Left ventricle myocardium inferior (tissue), 1 donor: ENCODE measurements at places on chromosomes 3 and 15. TPM values are rescaled to one million over a fixed set of nuclear protein-coding genes. Genes with fewer than 3 reads are reported as not detected.

RGMA gene
- 16.9 TPM for total RNA-seq

IL16 gene
- 3.8 TPM for total RNA-seq

- no peak overlapping the region for H3K4me3 ChIP-seq
- H3K36me3 ChIP-seq: no peaks in the 10 kb centered on the region
- no peak overlapping the region for H3K27ac ChIP-seq
- peaks cover 26% of the 10 kb centered on the region for H3K4me1 ChIP-seq
- no peaks in the 10 kb centered on the region for H3K27me3 ChIP-seq
Measured at GRCh38 chr3:29347412-29347811, 66.5 kb downstream of the RBMS3 start.

- no peaks in the 10 kb centered on the region for H3K36me3 ChIP-seq
- H3K27me3 ChIP-seq: no peaks in the 10 kb centered on the region
- DNase-seq: no peak
- H3K27ac ChIP-seq: no peak overlapping the region
Measured at GRCh38 chr3:117059956-117060270, 350.3 kb downstream of the TUSC7 start.

GRCh38 chr15:46636206-46636605 is 1001.4 kb downstream of the SQOR start:
- H3K27ac ChIP-seq: no peak overlapping the region
- H3K27me3 ChIP-seq: no peaks in the 10 kb centered on the region
- no peaks in the 10 kb centered on the region for H3K4me1 ChIP-seq
- no peak for DNase-seq

DNA sequence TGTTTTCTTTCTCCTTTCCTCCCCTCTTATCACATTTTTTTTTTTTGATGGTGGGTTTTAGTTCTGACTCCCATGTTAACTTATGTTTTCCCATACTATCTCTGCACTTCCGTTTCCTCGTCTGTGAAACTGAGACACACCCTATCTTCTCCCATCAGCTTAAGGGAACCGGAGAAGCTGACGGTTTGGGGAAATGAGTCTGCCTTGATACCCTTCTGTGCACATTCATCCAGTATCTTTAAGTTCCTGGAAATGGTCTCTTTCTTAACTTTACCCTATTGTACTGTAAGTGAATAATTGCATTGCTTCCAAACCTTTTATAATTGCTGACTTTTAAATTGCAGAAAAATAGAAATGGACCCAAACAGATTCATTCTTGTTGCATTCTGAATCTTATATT is 26.2 kb upstream of the CFAP161 start:
- H3K27me3 ChIP-seq: no peaks in the 10 kb centered on the region
- no peaks in the 10 kb centered on the region for H3K36me3 ChIP-seq
- no peak overlapping the region for H3K4me3 ChIP-seq
- no peak for DNase-seq
- H3K27ac ChIP-seq: no peak overlapping the region
